ENCODE measurements at places on chromosomes 3 and 15.

GRCh38 chr3:46442576-46443530 lies 21.9 kb downstream of the LTF start:
- no peak for DNase-seq

DNA sequence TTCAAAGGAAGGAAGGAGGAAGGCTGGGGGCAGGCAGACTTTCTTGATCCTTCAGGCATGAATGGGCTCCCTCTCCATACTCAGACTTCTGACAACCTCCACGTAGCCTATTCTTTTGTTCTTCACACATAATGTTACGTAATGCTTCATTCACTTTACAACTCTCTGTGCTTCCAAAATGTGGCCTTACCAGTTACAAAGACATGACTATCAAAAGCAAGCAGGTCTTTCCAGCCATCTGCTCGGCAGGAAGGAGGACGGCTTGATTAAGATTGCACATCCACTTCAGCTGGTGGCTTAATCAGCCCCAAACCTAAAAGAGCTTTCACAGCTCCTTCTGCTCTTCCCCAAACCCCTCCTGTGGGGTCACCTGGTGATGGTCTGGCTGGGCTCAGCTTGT lies 263.2 kb downstream of the XXYLT1 start:
- DNase-seq, result no peak

GRCh38 chr3:113279686-113280085 lies 68.3 kb downstream of the BOC start:
- DNase-seq, result no peak

DNA sequence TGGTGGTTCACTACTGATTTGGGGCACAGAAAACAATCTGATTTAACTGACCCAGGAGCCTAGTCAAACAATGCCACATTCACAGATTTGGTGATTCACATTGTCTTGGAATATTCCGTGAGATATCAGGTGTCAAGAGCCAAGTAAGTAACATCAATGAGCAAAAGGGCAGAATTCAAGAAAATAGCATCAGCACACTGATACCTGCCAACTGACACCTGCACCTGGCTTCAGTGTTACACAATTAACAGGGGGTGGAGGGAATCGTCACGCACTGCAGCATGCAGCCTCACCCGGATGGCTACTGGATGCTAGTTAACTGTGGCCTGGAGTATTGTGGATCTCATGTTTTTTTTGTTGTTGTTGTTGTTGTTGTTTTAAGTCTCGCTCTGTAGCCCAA lies 17.6 kb downstream of the CCNL1 start:
- DNase-seq, result no peak

GRCh38 chr15:96027501-96027900 lies 303.0 kb upstream of the NR2F2 start:
- no peak for DNase-seq

DNA sequence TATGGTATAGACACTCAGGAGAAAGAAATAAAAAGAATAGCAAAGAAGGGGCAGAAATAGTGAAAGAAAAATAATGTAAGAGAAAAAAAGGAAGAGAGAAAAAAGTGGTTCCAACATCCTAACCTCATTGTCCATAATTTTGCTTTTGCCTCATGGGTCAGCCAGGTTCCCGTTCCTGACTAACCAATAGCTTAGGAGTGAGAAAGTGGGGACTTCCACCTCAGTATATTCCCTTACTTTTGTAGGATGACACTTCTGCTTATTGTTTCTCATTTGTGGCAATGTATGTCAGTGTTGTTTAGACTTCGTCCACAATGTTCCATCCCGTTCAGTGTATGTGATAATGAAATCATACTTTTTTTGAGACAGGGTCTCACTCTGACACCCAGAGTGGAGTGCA lies 9.3 kb upstream of the SLC12A8 start:
- no peak for DNase-seq

DNA sequence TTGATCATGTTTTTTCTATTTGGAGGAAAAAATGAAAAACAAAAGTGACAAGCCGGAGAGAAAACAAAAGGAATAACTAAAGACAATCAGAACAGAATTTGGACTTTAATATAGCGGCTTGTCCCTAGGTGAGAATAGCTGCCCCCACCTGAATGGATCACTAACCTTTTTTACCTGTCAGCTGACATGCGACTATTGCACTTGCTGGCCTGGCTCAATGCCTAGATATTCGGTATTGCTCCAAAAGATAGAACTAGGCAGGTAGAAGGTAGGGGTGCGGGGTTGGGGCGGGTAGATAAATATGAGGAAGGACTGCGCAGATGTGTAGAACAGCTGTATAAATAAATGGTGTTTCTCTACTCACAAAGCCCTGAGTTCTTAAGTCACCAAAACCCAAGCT lies 650 bp upstream of the MORC1 start:
- DNase-seq, result no peak

Measured in amniotic stem cell (primary cell).